ENCODE measurements at places on chromosomes 6 and 20.

DNA sequence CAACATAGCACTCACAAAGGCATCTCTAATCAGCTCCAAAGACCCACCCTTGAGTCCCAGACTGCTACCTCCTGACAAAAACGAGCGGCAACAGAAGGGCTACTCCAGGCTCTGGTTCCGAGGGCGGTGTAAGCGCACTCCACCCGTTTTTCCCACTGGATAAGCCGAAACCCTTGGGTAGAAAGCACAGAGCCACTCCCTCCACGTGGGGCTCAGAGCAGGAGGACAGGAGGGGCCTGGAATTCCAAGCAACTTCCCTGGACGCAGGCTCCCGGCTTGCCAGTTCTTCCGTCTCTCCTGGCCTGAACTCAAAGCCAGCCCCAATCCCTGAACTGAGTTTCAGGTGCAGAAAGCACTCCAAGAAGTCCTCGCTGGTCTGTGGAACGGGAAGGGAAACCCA, 7.4 kb downstream of the GMEB2 start:
- DNase-seq, result no peak

DNA sequence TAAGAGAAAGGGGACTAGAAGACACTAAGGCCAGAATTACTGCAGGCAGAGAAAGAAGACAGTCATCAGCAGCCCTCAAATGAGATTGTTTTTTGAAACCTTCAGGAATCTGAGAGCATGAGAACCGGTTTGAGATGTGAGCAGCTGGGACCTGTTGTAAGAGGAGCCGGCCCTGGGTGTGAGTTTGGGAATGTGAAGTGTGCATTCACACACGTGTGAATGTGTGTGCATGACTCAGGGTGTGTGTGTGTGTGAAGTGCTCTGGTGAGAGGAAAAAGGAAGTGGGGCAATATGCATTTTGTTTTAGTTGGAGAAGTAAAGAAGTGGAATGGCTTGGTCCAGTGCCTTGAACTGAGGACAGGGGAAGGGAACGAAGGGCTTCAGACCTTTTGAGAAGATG, 4.3 kb downstream of the SCUBE3 start:
- DNase-seq, result no peak

- DNase-seq, result no peak
These were observed 71.6 kb downstream of the KIF6 start for GRCh38 chr6:39653612-39654011.

DNA sequence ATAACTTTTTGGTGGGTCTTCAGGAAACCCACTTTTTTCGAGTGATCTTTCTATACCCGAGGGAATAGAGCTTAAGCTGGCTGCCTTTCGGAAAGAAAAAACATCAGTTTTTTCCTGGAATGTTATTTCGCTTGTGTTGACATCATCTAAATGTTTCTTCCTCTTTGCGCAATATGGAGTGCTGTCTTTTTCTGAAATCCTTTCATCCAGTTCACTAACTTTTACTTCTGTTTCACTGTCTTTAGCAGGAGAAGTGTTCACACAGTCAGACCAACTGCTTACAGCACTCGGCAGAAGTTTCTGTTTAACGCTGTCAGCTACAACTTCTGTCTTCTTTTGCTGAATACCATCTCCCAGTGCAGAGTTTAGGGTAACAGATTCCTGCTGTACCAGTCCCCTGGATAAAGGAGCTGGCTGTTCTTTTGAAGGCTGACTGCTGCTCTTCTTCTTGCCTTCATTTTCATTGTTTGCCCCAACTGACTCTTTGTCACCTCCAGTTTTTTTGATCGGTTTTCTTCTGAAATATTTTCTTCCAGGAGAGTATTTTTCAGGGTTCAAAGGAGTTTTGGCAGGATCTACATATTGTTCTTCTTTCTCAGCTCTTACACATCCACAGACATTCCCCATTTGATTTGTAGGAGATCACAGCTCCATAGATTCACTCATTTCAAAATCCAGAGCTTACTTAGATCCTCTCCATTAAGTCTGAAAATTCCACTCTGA, 50.0 kb upstream of the DST start:
- no peak for DNase-seq

DNA sequence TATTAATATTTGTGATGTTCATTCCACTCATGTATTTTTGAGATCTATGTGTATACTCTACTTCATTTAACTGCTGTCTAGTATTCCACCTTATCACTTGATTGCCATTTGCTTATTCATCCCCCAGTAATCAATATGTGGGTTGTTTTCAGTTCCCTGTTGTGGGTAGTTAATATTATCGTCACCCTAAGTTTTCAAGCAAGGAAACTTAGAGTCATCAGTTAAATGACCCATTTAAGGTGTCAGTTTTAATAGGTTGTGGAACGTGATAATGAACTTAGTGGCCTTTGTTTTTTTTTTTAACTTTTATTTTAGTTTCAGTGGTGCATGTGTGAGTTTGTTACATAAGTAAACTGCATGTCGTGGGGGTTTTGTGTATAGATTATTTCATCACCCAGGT, 90.3 kb downstream of the SLC24A3 start:
- DNase-seq, result no peak

DNA sequence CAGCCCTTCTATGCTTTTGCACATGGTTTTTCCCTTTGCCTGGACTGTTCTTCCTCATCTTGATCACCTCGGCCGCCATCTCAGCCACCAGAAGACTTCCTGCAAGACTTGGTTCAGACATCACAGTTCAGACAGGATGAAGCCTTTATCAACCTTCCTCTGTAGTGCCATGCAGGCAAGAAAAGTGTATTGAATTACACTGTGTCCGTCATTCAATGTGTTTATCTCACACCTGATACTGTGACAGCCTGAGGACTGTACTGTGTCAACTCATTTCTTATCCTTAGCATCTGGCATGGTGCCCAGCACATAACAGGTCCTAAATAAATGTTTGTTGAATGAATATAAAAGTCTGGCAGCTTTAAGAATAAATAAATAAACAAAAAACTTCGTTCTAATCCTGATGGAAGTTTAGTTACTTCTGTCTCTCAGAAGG, 133.3 kb upstream of the MAN1A1 start:
- DNase-seq, result no peak

DNA sequence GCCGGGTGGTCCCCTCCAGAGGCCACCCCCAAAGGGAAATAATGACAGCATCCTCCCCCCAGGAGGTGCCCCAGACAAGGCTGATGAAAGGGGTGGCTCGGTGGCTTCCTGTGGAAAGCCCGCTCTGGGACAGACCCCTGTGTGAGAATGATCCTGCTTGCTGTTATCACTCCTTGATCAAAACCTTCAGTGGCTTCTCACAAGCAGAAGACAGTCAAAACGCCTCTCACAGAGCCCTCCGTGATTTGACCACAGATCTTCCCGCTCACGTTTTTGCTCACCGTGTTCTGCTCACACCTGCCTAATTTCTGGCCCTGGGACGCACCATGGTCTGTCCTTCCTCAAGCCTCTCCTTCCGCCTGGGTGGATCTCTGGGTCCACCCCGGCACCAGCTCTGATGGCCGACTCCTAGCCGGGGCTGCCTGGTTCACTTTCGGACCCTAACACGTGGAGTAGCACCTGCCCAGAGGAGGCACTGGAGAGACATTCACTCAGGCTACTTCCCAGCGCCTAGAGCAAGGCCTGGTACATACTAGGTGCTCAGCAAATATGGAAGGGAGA, 210.4 kb downstream of the ANKRD60 start:
- DNase-seq, result no peak

GRCh38 chr6:160733050-160733646, 31.1 kb downstream of the PLG start:
- DNase-seq, result peak; percentile 16

DNA sequence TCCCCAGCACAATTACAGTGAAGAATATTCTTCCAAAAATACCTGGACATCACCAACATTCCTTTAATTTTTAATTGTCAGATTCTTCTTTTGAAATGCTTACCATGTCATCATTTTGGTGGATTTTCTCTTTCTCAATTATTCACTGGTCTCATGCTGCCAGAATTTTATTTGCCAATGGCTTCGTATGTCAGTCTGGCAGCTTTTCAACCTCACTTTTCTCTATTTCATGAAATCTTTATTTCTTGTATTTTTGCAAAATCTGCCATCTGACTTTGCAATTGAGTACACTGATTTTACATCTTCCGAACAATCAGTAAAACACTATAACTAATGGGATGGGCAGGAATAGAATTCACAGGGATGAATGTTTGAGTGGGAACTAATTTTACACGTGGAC, 84.1 kb downstream of the BTBD9 start:
- DNase-seq, result no peak

DNA sequence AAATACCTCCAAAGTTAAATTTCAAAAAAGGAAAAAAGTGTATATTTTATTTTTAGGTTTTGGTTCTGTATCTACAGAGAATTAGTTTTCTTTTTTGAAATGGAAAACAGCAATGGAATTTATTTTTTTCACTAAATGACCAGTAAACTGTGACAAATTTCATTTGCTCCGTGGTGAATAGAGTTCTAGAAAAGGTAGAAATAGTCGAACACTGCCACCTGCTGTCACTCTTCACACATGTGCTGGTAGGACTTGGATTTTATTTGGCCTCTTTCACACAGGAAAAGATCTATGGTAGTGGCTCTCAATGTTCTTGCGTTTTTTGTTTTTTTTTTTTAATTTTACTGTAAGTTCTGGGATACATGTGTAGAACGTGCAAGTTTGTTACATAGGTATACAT, 312.5 kb downstream of the EYA4 start:
- peak; percentile 70 for DNase-seq

DNA sequence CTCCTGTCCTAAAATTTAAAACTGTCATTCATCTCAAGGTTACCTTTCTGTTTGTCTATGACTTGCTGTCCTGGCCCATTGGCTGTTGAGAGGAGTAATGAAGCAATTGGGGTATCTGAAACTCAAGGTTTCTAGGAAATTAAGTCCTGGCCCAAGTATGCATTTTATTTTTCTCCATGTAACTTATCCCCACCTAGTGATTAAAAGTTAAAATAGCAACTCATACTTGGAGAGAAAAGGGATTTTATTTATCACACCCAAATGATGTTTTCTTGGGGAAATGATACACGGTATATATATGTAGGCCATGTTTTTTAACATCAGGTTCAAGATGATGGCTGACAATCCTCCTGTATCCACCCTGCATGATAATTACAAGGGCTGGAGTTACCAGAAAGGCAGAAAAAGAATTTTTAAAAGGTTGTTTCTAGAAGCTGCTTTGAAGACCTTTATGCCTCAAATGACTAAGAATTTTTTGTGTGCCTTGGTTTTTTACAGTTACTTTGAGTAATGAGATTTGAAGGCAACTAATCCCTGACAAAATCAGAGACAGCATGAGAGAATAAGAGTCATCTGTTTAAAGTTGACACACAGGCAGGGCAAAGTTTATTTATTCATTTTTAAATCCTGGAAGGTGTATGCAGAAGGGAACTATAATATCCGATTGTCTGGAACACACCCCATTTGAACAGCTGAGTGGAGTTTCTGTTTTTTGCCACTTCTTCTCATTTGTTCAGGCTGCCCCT, 28.9 kb upstream of the C6orf58 start:
- no peak for DNase-seq

GRCh38 chr6:15748341-15748740, 85.5 kb upstream of the DTNBP1 start:
- DNase-seq, result no peak
